ENCODE measurements at places on chromosomes 1 and 21. TPM values are rescaled to one million over a fixed set of nuclear protein-coding genes. Genes with fewer than 3 reads are reported as not detected.

The SH2D2A gene
- total RNA-seq = not detected

The TFF1 gene
- total RNA-seq = not detected

The KLHL12 gene
- total RNA-seq = 51.9 TPM

DNA sequence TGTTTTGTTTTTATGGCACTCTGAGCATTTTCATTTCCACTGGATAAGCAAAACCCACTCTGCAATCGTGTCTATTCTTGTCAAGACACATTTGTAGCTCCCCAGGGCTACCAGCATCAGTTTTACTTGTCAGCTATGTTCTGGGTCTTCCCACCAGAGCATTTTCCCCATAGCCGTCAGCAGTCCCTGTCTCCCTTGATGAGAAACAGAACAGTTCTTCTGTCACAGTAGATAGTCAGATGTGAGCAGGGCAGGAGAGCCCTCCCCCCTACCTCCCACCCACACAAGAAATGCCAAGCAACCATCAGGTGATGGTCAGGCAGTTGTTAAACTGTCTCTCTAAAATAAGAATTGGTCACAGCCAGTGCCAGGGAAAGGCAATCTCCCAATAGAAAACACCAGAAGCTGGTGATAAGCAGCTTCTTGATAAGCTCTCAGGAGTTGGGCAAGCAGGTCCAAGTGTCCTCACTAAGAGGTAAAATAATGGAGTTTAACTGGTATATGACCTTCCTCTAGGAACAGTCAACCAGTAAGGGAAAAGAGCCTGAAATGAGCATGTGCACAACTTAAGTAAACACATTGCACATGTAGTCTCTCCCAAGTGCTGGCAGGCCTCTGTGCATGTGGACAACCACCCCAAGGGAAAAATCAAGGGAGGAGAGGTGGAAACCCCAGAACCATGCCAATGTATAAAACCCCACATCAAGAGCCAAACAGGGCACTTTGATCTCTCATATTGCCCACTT is 208.2 kb downstream of the S1PR1 start:
- no peak for DNase-seq

- DNase-seq = peak; percentile 81
Observed at GRCh38 chr21:32520875-32521735, 64.2 kb downstream of the TCP10L start.

Measured in myocyte (in vitro differentiated cells).